ENCODE measurements at places on chromosomes 7 and 10.

DNA sequence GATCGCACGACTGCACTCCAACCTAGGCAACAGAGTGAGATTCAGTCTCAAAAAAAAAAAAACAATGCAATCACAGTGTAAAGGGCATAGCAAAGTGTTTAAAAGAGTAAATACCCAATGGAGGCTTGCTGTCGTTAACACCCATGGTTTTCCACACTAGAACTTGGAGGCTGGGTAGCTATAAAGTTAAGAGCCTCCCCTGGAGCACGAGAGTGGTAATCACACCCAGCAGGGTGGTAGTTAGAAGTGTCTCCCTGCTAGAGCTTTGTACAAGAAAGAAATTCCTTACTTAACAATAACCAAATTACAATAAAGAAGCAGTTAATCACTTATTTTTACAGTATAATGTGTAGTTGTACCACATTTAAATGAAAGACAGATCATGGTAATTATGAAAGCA, 1078.9 kb downstream of the NRG3 start:
- DNase-seq: no peak

GRCh38 chr10:101134299-101135127, 3.4 kb downstream of the TLX1 start:
- DNase-seq: no peak

- no peak for DNase-seq
These were observed 108.9 kb upstream of the ASAH2 start for GRCh38 chr10:50360077-50360850.

GRCh38 chr10:113959383-113959760, 84.3 kb upstream of the ADRB1 start:
- no peak for DNase-seq

DNA sequence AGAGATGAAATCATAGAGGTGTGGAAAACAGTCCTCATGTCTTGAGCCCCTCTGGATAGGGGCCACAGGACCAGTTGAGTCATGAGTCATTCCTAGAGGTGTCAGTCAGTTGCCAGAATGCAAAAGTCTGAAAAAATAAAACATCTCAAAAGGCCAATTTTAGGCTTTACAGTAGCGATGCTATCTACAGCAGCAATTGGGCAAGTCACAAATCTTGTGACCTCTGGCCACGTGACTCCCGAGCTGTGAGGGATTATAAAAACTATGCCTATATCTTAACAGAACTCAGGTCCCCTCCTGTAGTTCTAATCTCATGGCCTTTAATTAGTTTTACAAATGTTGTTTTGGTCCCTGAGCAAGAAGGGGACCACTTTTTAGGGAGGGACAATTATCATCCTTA, 15.6 kb upstream of the TAS2R41 start:
- DNase-seq: no peak

DNA sequence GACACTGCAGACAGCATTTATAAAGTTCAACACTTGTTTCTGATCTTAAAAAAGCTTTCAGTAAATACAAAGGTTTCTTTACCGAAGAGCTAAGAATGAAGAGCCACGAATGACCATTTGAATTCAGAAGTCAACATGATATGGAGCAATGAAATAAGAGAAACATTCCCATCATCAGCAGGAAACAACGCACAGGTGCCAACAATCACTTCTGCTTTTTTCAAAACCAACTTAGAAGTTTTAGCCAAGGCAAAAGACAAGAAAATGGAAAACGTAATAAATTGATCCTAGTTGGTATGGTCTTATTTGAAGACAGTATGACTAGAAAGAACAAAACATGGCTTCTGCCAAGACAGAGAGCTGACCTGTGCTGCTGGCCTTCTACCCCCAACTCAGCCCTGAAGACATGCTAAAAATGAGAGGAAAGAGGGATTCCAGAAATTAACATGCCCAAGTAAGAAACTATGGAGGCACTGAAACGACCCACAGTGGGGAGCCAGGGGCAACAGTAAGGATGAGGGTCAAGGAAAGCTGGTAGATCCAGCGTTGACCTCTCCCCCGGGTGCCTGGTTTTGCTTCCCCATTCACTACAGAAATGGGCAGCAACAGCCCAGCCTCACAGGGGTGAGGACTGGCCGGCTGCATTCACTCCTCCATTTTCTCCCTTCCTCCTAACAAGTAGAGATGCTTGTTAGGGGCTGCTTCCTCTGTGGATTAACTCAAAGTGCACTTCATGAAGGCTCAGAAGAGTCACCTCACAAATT, 30.1 kb downstream of the VPS41 start:
- peak; percentile 17 for DNase-seq

DNA sequence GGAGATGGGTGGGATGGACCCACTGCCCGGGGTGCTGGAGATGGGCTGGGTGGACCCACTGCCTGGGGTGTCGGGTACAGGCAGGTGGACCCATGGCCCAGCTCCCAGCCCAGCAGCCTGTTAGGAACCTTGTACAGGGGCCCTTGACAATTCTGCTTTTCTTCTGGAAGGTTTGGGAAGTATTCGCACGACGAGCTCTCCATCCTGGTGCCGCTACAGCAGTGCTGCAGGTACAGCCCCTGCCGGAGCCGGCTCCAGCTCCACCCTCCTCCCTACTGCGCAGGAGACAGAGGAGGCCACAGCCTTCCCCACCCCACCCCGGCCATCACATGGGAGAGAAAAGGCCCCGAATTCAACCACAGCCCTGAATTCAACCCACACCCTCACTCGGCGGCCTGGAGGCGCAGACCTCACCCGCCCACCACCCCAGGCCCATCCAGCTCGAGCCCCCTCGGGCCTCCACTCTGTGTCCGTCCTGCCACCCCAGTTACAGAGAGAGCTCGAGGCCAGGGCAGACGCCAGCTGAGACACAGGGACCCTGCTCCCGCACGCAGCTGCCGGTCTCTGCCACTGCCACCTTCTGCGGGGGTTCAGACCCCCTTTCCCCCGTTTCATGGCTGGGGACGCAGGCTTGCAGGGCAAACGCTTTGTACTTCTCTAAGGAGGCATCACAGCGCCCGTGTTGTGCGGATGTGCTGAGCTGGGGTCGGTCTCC, 31.3 kb upstream of the FOXL3 start:
- DNase-seq: no peak

GRCh38 chr10:72016608-72017300, 52.6 kb downstream of the CHST3 start:
- DNase-seq: no peak

GRCh38 chr7:55572378-55573233, at the start of gene VOPP1:
TSS of gene VOPP1 (minus strand) at chr7:55572502. CDS start at chr7:55572324, 178 bp downstream.
- DNase-seq: peak; percentile 48

DNA sequence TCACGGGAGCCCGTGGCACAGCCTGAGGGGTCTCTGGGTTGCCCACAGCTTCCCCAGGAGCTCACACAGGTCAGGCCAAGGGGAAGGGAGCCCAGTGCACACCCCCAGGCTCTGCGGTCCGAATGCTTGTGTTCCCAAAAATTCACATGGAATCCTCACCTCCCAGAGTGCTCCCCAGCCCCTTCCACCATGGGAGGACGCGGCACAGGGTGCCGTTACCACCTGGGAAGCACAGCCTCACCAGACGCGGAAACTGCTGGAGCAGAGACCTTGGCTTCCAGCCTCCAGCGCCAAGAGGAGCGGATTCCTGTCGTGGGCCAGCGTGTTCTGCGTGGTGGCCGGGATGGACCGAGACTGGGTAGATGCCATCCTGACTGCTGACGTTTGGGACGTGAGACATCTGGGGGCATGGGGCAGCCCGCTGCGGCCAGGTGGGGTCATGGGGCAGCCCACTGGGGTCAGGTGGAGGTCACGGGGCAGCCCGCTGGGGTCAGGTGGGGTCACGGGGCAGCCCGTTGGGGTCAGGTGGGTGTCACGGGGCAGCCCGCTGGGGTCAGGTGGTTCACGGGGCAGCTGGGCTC, 149.4 kb downstream of the WDR37 start:
- no peak for DNase-seq

DNA sequence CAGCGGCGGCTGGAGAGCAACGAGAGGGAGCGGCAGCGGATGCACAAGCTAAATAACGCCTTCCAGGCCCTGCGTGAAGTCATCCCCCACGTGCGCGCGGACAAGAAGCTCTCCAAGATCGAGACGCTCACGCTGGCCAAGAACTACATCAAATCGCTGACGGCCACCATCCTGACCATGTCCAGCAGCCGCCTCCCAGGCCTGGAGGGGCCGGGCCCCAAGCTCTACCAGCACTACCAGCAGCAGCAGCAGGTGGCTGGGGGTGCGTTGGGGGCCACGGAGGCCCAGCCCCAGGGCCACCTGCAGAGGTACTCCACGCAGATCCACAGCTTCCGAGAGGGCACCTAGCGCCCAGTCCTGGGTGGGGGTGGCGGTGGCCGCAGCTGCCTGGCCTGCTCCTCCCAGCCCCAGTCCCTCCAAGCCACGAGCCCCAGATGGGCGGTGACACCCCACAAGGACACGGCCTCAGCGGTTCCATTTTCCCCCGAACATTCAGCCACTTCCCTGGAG, 1.3 kb downstream of the BHLHA15 start:
- no peak for DNase-seq

DNA sequence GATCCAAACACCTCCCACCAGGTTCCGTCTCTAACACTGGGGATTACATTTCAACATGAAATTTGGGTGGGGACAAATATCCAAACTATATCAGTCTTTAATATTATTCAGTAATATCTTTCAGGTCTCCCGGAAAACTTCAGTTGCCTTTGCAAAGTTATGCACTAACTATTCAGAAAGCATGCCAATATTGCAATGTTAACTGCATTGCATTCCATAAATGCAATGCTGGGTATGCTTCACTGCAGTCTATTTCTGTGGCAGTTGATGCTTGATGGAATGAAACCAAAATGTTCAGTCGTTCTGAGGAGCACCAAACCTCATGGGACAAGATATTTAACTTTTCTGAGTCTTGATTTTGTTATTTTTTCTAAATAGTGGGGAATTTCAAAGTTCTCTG, 147.5 kb downstream of the SLC16A9 start:
- DNase-seq: no peak

- no peak for DNase-seq
These were observed 4.6 kb upstream of the SMARCD3 start for GRCh38 chr7:151252961-151253711.

GRCh38 chr7:138477081-138477578, 17.1 kb downstream of the TRIM24 start:
- DNase-seq: no peak

GRCh38 chr10:60801522-60801921, 23.2 kb downstream of the CDK1 start:
- no peak for DNase-seq

- no peak for DNase-seq
These were observed 353.6 kb downstream of the PTEN start for GRCh38 chr10:88216976-88217375.

- no peak for DNase-seq
These were observed 47.7 kb downstream of the EGFR start for GRCh38 chr7:55066524-55066923.

GRCh38 chr7:158272091-158272490, 315.5 kb downstream of the PTPRN2 start:
- no peak for DNase-seq

GRCh38 chr7:28180364-28181147, at the start of gene JAZF1:
TSS of gene JAZF1 (minus strand) at chr7:28180795.
- DNase-seq: no peak
